ENCODE measurements at places on chromosomes 5 and 9.

- no peak for DNase-seq
These were observed 351.9 kb downstream of the NFIB start for GRCh38 chr9:13962006-13962405.

- DNase-seq = no peak
These were observed 41.9 kb downstream of the SYK start for GRCh38 chr9:90843525-90843924.

DNA sequence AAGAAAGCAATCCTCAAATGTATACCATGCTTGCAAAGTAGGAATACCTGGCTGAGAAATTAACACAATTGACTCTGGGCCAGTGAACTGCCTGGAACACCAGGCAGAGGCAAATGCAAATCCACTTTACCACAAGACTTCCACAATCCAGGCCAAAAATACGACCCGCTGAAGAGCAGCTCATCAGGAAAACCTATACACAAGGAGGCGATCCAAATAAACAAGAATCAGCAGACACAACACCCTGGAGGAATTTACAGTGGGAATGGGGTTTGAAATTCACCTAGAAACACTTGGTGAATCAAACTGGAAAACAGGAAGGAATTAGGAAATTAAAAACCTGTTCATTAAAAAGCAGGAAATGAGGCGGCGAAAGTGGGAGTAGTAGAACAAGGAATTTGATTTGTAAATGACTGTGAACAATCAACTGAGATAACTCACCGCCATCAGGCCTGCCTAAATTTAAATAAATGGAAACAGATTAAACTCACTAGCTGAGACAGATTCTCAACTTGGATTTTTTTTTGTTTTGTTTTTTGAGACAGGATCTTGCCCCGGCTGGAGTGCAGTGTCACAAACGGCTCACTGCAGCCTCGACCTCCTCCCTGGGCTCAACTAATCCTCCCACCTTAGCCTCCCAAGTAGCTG is 15.9 kb downstream of the CMBL start:
- no peak for DNase-seq

GRCh38 chr9:104539275-104539674 is 2.6 kb upstream of the OR13C3 start:
- no peak for DNase-seq

- DNase-seq = no peak
These were observed 150.2 kb downstream of the RXRA start for GRCh38 chr9:134476272-134476941.

DNA sequence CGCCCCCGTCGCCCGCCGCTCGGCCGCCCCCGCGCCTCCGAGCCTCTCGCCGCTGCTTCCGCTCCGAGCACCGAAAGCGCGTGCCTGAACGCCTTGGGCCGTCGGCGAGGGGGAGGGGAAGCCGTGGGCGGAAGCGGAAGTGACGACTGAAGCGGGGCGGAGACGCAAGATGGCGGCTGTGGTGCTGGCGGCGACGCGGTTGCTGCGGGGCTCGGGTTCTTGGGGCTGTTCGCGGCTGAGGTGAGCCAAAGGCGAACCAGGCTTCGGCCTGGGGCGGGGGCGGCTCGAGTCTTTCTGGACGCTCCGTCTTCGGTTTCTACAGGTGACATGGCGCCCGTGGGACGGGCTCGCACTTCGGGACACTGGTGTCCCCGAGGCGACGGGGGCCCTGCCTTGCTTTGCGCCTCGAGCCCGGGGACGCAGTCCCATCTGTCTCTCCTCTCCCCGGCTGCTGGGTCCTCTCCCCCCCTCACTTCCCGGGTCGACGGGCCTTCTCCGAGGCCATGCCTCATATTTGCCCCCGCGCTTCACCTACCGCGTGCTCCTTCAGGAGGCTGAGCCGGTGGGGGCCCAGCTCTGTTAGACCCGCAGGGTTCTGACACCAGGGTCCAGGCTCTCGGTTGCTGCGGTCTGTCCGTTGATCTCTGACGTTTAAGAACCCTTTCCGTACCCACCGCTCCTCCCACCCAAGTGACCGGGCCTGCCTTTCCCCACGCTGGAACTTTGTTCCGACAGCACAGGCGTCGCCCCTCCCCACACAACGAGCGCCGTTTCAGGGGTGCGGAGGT is at the start of the genes ENTR1 and PMPCA:
TSS of gene ENTR1 (minus strand) at position 115 of the 788 bp plus-strand sequence. CDS start 217 bp downstream, outside the sequence.
TSS of gene PMPCA (plus strand) at position 159 of the 788 bp plus-strand sequence. CDS start at position 170, 11 bp downstream.
- peak; percentile 88 for DNase-seq

GRCh38 chr5:45402804-45403455 is 293.2 kb downstream of the HCN1 start:
- DNase-seq = no peak

DNA sequence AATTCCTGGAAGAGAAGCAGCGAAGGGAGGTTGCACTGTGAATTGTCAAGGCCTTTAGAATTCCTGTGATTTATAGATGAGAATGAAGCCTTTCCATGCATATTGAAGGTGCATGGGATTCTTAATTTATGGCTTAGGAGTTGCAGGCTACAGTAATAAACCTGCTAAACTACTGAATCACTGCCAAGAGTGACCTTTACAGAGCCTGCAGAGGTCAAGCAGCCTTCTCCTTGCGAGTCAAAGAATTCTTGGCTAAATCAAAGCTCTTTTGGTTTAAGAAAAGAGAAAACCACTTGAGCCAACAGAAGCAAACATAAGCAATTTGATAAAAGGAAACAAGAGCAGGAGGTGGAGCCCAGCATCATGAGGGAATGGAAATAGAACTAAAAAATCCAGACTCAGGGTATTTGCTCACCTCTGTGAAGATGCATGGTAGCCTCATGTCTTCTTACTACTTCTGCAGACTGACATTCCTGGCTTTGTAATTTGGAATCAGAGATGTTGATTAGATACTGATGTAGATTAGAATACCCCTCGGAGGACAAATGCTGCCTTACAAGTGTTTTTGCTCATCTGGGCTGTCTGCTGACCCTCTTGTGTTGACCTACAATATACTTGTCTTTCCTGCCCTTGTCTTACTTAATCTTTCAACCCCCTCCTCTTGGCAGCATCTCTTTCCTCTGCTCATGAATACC is 90.3 kb upstream of the IFNK start:
- DNase-seq = no peak

DNA sequence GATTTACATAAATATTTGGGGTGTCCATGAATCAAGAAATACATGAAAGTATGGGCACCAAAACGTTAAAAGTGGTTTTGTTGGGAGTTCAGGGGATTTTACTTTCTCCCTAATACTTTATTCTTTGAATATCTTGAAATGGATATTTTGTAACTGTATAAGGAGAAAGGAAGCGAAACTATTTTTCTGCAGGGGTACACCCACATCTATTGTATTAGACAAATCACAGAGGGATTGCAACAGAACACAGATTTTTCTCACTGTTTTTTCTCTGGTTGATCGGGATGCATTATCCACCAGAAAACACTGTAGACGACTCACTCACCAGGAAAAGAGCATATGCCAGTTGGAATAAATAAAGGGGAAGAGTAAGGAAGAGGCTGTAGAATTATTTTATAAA is 1.2 kb upstream of the RABGAP1 start:
- no peak for DNase-seq

DNA sequence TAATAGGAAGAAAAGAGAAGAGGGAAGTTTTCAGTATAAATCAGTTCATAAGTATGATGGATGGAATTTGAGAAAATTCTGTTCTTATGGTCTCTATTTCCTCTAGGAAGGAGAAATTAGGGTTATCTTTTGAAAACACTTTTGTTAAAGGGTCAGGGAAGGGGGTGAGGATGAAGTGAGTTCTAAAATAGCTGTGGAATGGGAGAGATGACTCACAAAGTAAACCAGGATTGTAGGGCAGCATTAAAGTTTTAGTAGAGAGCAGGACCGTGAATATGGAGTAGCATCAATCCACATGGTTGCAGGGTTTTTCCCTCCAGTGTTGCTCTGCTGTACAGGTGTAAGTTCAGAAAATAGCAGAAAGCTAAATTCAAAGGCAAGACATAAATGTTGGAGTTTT is 32.4 kb downstream of the MUSK start:
- DNase-seq = no peak

- DNase-seq = no peak
These were observed 80.5 kb upstream of the HSPA9 start for GRCh38 chr5:138655530-138656190.

- DNase-seq = no peak
These were observed 166.3 kb downstream of the MPDZ start for GRCh38 chr9:13113216-13113615.

GRCh38 chr5:143652108-143652700 is 159.8 kb upstream of the HMHB1 start:
- no peak for DNase-seq

DNA sequence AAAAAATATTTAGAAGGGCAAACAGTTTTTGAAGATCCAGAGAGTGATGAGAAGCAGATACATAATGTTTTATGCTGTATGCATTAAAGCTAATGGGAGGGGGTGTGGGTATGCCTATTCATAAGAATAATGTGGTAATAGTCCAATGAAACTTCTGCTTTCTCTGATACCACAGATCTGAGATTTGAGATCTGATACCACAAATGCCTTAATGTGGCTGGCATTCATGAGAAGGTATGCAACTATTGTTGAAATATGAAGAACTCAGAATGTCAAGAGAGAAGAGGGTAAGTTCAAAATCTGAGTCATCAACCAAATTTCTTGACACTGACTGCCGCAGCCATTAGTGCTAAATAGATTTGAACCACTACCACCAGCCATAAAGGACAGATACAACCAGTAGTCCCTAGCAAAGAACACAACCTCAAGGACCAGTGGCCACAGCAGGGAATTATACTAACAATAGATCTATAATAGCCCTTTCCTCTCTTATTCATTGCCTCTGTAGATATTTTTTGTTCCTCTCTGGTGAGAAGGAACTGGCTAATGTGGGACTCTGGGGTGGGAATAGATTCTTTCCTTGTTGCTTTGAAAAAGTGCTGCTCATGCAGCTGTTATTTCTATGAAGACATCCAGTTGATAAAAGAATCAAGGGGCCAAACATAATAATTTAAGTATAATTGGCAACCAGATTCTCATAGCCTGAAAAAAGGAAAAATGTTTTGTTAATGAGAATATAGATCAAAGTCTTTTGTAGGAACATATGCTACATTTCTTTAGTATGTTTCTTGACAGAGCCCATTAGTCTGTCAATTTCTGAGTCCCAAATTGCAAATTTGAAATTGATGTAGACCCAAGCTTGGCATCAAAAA is 256.5 kb upstream of the ZNF608 start:
- DNase-seq = no peak

GRCh38 chr5:21831145-21831787 is 1021.9 kb downstream of the CDH12 start:
- no peak for DNase-seq

- DNase-seq = no peak
These were observed 65.2 kb upstream of the RNU6ATAC start for GRCh38 chr9:134229466-134230091.

GRCh38 chr5:133285583-133286021 is 233.8 kb downstream of the HSPA4 start:
- no peak for DNase-seq

GRCh38 chr5:100598446-100598845 is 63.3 kb downstream of the FAM174A start:
- DNase-seq = no peak

GRCh38 chr5:150209099-150209635 is 19.3 kb downstream of the SLC6A7 start:
- no peak for DNase-seq

DNA sequence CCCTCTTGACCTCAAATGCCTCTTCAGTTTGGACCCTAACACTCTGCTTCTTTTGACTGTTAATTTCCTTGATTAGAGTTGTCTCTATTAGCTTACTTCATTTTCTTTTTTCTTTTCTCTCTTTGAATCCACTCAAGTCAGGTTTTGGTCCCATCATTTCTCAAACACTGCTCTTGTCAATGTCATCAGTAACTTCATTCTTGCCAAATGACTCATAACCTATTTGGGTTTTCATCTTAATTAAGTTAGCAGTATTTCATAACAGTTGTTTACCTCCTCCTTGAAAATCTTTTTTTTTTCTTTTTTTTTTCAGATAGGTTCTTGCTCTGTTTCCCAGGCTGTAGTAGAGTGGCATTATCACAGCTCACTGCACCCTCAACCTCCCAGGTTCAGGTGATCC is 119.6 kb downstream of the PARP8 start:
- no peak for DNase-seq

GRCh38 chr5:168426864-168427172 is 59.5 kb upstream of the RARS1 start:
- no peak for DNase-seq

DNA sequence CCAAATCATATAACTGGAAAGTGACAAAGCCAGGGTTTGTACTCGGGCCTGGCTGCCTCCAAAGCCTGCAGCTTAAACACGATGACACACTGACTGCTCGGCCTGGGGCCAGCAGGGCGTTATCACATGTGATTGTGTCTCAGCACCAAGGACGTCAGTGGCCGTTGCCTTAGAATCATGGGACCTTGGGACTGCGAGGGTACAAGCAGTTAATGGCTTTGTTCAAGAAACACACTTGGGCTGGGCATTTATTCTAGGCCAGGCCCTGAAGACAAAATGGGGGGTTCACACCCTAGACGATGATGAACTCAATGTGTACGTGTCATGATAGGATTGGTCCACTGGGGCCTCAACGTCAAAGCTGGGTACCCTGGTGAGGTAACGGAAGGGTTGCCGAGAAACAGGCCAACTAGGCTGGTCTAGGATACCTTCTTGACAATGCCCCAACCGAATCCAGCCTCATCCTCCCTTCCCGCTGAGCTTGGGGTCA is 13.0 kb downstream of the SH3PXD2B start:
- no peak for DNase-seq

GRCh38 chr5:142847898-142848790 is 78.0 kb downstream of the ARHGAP26 start:
- DNase-seq = no peak

DNA sequence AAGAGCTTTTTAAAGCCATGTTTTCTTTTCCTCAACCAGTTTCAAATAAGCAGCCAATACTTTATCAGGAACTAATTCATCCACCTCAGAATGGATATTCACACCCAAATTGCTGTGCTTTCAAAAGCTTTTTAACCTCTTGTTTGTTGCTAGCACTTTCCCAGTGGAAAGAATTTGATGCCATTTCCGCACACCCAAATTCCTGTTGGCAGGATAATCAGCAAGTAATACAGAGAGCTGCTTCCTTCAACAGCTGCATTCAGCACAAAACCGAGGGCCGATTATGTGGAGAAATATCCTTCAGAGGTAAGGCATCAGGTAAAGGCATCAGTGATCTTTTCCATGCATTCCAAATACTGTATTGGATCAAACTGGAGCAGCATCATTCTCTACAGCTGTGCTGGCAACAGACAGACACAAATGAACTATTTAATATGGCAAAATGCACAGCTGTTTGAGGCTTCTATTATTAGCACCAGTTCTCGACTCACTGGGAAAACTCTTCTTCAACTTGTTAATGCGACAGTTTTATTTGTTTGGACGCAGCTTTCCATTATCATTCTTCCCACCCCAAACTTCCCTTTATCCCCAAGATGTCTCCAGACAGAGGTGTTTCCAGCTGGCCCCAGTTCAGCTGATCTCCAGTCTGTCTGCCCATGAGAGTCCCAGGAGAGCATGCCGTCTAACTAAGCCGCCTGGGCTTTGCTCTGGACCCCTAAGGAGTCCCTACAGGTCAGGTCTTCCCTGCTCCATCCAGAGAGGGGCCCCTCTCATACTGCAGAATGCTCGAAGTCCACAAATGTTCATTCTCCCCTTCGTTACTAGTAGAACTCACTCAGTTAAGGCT is 22.2 kb upstream of the MGAT1 start:
- no peak for DNase-seq

All from NCI-H1092 (cell line).